MCF 10A (cell line): ENCODE measurements at places on chromosomes 5 and 9. TPM values are rescaled to one million over a fixed set of nuclear protein-coding genes. Genes with fewer than 3 reads are reported as not detected.

Gene SLC6A3
- total RNA-seq: not detected in 2 replicates

Gene TSC1
- 36.6 and 48.5 TPM in 2 replicates for total RNA-seq

Gene PLCXD3
- total RNA-seq: not detected in 2 replicates

- H3K36me3 ChIP-seq: no peaks in the 10 kb centered on the region
- DNase-seq: peak; percentile 34
- H3K27ac ChIP-seq: no peak overlapping the region
- H3K4me1 ChIP-seq: no peaks in the 10 kb centered on the region
These were observed 817.5 kb downstream of the EFNA5 start for GRCh38 chr5:106853266-106853665.

- H3K4me1 ChIP-seq: no peaks in the 10 kb centered on the region
- no peaks in the 10 kb centered on the region for H3K36me3 ChIP-seq
- H3K4me3 ChIP-seq: no peak overlapping the region
- H3K27ac ChIP-seq: no peak overlapping the region
- DNase-seq: no peak
These were observed 149.3 kb upstream of the POU5F2 start for GRCh38 chr5:93890657-93891056.
